NCI-H2171 treated with DMSO at 0.1 percent for 48 hours (cell line): ENCODE measurements at places on chromosomes 7 and 10.
A peak's percentile ranks its signal among the peaks of the same experiment; 100 is the strongest.

- no peak for DNase-seq
Observed at GRCh38 chr10:106592396-106592795, 572.1 kb downstream of the SORCS1 start.

DNA sequence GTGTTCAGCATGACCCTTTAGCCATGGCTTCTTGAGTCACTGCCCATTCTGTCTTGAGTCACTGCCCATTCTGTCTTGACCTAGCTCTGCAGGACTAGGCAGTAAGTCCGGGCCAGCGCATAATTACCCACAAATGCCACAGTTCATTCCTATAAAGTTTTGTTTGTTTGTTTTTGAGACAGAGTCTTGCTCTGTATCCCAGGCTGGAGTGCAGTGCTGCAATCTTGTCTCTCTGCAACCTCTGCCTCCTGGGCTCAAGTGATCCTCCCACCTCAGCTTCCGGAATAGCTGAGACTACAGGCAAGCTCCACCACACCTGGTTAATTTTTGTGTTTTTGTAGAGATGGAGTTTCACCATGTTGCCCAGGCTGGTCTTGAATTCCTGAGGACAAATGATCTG, 32.7 kb upstream of the TARP start:
- no peak for DNase-seq

DNA sequence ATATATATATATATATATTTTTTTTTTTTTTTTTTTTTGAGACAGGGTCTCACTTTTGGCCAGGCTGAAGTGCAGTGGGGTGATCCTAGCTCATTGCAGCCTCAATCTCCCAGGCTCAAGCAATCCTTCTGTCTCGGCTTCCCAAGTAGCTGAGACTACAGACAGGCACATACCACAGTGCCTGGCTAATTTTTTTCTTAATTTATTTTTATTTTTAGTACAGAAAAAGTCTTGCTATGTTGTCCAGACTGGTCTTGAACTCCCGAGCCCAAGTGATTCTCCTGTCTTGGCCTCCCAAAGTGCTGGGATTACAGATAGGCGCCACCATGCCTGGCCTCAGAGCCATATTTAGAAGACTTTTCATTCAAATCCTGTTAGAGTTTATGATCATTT, 79.6 kb downstream of the PRTFDC1 start:
- DNase-seq, result no peak

DNA sequence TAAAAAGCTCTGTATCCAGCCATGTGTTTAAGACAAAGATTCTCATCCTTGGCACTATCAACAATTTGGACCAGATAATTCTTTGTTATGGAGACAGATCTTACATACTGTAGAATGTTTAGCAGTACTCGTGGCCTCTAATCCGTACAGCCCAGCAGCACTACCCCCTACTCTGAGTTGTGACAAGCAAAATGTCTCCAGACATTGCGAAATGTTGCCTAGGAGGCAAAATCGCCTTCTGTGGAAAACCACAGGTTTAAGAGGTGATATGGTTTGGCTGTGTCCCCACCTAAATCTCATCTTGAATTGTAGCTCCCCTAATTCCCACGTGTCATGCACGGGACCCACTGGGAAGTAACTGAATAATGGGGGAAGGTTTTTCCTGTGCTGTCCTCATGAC, 186.7 kb downstream of the CHCHD3 start:
- no peak for DNase-seq

DNA sequence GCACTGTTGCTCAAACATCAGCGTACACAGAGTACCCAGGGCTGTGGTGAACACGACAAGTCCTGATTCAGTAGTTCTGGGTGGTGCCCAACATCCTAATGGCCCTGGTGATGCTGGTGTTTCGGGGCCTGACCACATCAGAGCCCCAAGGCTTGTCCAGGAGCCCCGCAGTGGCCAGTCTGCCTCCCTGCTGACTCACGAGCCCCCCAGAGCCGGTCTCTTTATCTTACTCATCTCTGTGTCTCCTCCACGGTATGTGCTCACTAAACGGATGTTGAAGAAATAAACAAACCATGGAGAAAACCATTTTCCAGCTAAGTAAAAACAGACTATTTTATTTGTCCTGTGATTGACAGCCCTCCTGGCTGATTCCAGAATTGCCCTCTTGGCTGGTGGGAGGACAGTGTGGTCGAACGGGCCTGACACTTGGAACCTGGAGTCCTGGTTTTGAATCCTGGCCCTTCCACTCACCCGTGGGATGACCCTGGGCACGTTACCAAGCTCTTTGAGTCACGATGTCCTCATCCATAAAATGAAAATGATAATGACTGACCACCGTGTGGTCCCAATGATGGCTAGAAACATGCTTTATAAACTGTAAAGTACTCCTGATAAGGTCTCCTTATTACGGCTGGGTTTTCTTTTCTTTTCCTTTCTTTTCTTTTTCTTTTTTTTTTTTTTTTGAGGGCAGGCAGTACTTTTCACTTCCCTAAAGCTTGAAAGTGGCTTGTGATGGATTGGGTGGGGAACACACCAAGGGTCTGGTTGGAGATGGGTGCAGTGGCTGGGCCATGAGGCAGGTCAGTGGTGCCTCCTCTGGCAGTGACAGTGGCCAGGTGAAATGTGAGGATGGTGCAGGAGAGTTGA, 5.7 kb downstream of the HIP1 start:
- no peak for DNase-seq

- DNase-seq, result no peak
Observed at GRCh38 chr10:6590100-6590499, 10.0 kb upstream of the PRKCQ start.

- DNase-seq, result no peak
Observed at GRCh38 chr10:52256832-52257691, 57.0 kb upstream of the DKK1 start.

DNA sequence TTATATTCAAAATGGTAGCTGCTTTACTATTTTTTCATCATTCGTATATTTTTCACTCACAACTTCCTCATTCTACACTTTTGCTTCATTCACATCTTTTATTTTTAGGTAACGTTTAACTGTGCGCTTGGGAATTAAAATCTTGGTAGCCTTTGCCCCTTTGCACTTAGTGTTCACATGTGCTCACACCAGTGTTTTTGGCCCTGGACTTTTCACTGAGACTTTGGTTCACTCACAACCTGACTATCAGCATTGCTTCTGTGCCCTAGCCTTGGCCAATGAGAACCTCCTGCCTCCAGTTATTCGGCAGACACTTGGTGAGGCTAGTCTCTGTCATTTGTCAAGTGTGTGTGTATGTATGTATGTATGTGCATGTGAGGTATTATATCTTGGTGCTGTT, 596.9 kb downstream of the SORCS1 start:
- no peak for DNase-seq

DNA sequence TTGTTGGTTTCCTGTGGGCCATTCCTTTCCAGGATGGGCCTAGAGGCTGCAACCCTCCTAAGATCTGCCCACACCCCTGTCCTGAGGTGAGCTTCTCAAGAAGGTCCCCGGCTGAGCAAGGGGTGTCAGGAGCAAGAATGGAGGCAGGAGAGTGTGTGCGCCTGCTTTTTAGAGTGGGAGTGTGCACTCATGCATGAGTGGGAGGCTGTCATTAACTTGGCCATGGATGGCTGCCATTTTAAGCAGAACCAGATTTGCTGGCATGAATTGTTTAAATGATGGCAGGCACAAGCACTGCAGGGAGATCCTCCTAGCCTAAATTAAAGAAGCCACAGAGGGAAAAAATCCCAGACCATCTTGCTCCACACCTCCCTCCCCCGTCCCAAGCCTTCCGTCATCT, 2.9 kb upstream of the SGPL1 start:
- DNase-seq, result no peak

DNA sequence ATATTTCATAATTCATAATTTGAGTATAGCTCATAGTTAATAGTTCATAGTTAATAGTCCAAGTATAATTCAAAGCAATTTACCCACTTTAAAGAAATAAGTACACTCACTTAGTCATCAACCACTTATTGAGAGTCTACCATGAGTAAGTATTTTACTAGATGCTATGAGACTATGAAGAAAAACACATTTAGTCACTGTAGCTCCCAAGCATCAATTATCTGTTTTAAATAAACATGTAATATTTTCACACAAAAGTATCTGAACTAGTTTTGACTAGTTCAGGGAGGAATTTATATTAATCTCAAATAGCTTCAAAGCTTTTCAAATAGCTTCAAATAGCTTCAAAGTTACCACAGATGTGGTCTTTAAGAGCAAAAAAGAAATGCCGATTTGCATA, 119.2 kb downstream of the ANK3 start:
- DNase-seq, result no peak

- no peak for DNase-seq
Observed at GRCh38 chr10:49076741-49077521, 38.4 kb downstream of the VSTM4 start.

DNA sequence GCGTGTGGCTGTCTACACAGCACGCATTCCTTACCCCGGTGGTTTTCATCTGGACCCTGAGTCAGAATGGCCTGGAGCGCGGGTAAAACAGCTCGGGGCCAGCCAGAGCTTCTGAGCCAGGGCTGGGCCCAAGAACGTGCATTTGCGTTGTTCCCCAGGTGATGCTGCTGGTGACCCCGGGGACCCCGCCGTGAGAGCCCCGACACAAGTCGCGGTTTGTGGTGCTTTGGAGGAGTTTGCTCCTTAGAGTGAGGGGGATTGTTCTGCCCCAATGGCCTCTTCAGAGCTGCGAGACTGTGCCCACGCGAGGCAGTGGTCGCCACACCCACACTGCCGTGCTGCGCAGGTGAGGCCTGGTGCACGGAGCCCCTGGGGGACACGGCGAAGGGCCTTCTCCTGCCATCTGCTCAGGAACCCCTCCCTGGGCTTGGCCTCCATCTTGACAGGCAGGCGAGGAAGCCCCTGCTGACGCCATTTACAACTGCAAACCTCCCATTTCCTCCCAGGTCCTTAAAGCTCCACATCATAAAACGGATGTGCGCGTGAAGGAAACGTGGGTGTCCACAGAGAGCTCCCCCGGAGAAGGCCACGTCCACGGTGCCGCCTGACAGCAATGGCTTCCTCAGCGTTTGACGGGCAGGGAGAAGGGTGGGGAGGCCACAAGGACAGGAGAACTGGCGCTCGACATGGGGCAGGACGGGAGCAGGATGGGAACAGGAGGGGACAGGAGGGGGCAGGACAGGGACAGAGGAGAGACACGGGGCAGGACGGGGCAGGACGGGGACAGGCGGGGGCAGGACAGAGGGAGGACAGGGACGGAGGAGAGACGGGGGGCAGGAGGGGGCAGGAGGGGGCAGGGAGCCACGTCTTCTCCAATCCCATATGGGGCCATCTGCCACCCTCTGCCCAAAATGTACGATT, 477.2 kb downstream of the DNAJB6 start:
- DNase-seq, result no peak

GRCh38 chr7:158414002-158414401, 173.6 kb downstream of the PTPRN2 start:
- peak; percentile 14 for DNase-seq

DNA sequence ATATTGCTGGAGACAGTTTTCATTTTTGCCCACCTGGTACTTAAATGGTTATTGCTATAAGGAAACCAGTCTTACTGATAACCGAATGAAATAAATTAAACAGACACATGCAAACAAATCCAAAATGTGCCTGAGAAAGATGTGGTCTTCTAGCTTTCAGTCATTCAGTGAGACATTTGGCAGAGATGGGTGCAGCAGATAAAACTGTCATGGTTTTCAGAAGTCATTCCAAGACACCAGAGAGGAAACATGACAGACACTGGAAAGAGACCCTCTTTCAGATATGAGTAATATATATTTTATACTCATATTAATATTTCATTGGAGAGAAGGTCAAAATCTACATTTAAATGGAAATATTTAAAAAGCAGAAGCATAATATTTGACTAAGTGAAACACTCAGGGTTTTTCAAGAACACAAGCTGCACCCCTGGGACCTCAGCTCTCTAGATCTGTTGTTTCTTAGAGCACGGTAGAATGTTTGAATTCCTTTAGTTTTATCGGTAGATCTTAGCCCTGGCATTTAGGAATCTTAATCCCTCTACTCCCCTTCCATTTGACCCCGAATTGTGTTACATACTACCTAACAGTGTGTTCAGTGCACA, 246.1 kb downstream of the AUTS2 start:
- DNase-seq, result no peak

GRCh38 chr7:44112997-44113763, 9.0 kb downstream of the AEBP1 start:
- DNase-seq, result no peak

DNA sequence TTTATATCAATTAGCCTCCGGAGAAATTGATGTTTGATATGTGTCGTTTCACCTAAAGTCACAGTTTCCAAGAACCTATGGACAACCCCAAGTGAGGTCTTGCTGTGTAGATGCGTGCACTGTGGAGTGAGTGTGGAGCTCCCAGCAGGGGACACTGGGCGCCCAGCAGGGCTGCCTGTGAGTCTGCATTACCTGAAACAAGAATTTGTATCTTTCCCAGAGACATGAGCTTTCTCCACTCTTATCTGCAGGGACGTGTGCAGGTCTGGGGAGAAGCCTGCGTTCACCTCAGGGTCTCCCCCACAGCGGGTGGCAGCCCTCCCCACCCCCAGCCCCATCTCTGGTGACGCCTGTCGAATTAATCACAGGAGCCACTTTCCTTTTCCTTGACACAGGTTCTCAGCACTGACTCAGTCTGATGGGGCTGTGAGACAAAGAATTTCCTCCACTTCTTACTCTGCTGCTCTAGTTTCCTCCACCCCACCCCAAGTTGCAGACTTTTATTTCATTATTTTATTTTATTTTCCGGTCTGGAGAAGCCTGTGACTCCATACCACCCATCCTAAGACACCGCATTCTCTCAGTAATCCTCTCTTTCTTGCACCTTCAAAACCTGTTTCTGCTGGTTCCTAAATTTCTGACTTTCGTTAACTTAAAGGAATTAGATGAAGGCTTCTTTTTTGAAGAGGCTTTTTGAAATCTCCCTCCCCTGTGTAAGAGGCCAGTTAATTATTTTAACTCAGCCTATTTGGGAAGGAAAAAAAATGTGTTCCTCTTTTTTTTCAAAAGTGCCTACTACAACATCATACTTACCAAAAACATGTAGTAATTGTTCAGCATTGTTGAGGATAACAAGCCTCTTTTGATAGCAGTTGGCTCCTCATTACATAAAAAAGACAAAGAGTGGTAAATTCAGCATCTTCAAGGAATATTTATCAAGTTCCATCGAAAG, 17.0 kb upstream of the INSIG1 start:
- no peak for DNase-seq

- DNase-seq, result no peak
Observed at GRCh38 chr10:71431239-71432100, 34.8 kb downstream of the CDH23 start.

DNA sequence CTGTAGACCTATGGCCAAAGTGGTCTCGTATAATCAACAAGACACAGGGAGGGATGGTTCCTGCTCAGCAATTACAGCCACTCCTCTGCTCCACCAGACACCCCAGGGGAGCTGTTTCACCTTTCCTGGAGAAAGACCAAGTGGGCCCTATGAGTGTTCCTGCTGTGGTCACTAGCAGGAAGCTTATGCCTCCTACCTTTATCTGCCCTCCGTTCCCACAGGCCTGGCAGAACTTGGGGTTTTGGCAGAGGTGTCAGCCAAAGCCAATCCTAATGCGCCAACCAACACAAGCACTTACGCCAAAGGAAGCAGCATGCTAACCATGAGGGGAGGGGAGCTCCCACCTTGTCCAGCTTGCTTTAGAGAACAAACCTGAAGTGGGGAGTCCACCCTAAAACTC, 31.2 kb downstream of the XPNPEP1 start:
- DNase-seq, result no peak
